Activated T-cell treated with anti-CD3 and anti-CD28 coated beads for 48 hours (primary cell): ENCODE measurements at places on chromosomes 4 and X.

- DNase-seq: no peak
Observed at GRCh38 chr4:123553279-123553678, 156.7 kb downstream of the SPRY1 start.

GRCh38 chrX:151870602-151871001 is 42.1 kb upstream of the MAGEA4 start:
- no peak for DNase-seq

DNA sequence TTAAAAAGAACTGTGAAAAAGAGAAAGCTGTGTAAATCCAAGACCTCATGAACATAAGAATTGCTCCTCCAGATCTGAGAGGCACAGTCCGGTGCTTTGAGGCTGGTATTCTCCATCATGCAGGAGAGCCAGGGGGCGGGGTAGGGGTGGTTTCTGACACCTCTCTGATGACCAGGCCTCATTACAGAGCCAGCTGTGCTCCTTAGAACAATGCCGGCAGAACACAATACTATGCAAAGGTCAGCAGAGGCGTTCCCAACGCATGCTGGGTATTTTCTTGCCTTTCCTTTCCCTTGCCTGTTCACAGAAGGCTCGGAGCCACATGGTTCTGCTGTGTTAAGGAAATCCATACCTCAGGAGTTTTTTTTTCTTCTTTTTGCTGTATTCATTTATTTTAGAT is 91.2 kb upstream of the SOD3 start:
- DNase-seq: no peak

DNA sequence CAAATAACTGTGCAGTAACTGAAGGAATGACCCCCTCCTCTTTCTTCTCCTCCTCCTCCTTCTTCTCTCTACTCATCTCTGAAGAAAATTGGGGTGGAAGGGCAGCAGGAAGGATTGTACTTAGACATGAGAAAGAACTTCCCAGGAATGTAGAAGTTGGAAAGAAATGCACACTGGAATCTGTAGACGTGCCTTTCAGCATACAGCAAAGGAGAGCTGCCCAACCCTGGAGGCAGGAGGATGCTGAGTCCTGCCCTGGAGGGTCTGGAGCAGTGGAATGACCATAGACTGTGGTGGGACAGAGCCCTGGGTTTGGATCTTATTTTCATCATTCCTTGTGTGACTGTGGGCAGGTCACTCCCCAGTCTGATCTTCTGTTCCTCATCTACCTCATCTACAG is 80.1 kb downstream of the PJA1 start:
- DNase-seq: no peak

DNA sequence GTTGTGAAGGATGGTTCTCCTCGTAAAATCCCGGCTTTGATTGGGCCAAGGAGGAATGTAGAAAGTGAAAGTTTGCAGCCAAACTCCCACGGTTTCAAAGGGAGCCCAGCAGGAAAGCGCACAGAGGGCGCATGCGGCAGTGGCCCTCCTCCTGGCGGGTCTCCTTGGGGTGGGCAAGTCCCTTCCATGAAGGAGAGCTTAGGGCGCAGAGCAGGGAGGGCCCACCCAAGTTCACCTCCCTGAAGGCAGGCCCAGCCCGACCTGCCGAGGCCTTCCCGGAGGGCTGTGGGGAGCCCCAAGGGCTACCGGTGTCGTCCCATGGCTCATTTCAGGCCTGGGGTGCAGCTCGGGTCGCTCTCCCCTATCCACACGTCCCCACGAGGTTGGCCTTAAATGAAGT is 2.0 kb downstream of the PDZD4 start:
- no peak for DNase-seq

DNA sequence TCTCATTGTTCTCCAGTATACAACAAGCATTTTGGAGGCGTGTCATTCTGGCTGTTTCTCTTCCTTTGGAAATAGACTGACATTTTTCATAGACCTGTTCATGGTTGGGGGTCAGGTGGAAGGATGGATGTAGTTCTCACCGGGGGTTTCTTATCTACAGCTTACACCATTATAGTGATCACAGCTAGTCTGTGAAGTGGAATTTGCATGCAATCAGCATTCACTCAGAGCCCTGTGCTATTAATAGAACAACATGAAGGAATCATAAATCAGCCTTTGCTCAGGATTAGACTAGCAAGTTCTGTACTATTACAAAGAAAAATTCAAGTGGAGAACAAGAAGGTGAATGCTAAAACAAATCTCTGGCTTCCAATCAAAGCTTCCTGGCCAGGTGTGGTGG is 132.6 kb upstream of the PUDP start:
- DNase-seq: no peak

DNA sequence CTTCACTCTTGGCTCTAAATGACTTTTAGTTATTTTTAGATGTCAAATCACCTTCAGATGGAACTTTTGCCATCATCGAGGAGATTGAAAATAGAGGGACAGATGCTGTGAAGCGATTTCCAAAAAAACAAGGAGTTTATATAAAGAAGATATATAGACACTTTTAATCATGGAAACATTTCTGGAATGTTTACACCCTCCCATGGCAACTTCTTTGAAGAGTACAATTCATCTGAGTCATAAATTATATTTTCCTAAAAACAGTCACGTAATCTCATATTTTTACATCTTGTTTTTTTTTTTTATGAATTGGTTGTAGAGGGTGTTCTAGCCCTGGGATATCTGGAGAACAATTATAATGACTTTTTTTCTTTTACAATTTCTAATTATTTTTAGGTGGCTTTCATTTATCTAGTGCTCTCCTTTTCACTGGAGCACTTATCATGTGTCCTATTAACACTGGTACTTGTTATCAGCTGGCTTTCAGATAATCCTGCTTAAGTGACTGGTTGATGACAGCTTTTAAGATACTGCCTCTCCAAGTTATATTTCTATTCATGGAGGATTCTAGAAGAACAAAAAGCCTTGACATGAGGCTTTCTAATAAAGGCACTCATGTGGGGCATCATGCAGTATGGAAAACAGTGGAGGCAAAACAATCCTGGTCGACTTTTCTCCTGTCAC is 24.9 kb downstream of the PCDH7 start:
- no peak for DNase-seq

GRCh38 chrX:63652086-63652765 is 132.8 kb downstream of the ARHGEF9 start:
- no peak for DNase-seq

DNA sequence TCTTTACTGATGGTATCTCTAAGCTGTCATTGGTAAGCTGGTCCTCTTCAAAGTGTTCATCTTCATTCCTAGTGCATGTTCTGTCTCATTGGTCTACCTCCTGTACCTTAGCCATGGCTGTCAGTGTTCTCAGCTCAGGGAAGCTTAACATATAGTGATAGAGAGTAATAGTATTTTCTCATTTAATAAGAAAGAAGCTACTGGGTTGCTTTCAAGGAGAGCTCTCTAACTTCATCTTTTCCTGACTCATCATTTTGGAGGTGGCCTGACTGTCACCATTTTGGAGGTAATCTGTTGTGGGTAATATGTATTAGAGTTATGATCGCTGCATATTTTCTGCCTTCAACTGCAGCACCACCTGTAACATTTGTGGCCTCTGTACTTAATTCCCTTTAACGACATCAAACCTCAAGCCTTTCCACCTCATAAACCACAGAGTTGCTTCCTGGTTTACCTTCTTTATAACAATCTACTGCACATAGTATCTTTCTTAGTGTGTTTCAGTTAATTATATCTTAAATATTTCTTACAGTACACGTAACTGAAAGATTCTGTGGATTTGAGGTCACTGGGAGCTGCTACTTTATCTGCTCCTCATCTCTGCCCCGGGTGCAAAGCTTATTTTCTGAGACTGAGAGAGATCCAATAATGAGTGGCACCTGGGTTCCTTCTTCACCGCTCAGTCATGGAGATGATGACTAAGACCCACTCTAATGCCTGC is 474.0 kb upstream of the TECRL start:
- DNase-seq: no peak
